ENCODE measurements at places on chromosomes 12 and 14. TPM values are rescaled to one million over a fixed set of nuclear protein-coding genes. Genes with fewer than 3 reads are reported as not detected.

Gene ZNF385A
- 0.35 TPM for total RNA-seq

Gene LRP1-AS
- total RNA-seq = not detected

Gene DNAJC22
- not detected for total RNA-seq

Gene ANG
- 1.2 TPM for total RNA-seq

Gene COX8C
- total RNA-seq = not detected

Gene MDGA2
- total RNA-seq = not detected

Gene CLEC14A
- not detected for total RNA-seq

Gene KRT74
- not detected for total RNA-seq

Gene NTS
- total RNA-seq = not detected

Gene RIMBP2
- not detected for total RNA-seq
